ENCODE measurements at places on chromosomes 1 and 21.

GRCh38 chr21:45847870-45848269 is 133.7 kb upstream of the COL6A1 start:
- no peak for DNase-seq

DNA sequence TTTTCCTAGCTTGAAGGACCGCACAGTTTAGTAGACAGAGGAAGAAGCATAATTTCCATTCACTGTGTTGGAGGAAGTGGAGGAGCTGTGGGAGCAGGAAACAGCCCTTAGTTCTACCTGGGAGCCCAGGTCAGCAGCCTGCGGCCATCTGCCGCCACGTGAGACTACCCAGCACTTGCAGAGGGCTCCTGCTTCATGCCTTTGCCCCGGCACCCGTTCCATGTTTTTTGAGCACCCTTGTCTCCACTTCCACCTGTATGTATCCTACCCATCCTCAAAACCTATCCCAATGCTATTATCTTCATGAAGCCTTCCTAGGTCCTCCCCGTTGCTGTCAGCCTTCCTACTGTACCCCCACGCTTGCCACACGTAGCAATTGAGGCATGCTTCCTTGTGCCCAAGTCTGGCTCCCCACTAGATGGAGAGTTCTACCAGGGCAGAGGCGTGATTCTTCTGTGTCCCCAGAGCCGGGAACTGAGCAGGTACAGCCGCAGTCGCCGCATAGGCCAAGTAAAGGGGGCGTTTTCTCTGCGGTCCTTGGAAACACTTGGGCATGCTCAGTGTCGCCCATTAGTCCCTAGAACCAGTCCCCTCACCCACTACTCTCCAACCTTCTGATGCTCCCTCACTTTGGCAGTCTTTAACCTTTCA is 1.9 kb downstream of the SLC6A9 start:
- no peak for DNase-seq

DNA sequence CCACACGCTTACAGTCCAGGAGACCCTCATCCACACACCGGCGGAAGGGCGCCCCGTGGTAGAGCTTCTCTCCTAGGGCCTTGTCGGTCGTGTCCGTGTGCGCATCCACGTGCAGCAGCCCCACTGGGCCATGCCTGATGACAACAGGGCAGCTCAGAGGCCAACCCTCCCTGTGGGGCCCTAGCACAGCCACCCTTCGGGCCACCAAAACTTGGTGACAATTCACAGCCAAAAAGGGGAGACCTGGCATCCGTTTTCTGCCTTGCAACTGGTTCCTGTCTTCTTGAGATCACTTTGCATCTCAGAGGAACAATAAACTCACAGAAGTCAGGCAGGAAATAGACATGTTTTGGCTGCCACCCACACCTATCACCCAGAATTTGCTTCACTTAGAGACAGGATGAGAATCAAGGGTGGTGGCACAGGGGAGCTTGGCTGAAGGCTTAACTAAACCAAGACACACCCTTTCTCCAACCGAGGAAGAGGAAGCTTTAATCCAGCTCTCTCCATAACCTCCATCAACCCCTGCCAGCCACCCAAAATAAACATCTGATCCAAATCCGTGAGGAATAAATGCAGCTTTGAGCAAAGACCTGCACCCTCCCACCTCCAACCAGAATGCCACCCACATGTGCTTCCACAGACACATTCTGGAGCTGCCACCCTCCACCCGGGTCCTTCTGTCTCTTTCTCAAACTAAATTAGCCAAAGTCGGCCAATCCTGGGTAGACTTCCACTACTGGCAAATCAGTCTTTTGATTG is 5.7 kb downstream of the AGMAT start:
- DNase-seq = no peak

- no peak for DNase-seq
Observed at GRCh38 chr1:161483361-161483760, 21.9 kb upstream of the FCGR2A start.

GRCh38 chr21:31683029-31683428 is 23.5 kb downstream of the SOD1 start:
- DNase-seq = no peak

DNA sequence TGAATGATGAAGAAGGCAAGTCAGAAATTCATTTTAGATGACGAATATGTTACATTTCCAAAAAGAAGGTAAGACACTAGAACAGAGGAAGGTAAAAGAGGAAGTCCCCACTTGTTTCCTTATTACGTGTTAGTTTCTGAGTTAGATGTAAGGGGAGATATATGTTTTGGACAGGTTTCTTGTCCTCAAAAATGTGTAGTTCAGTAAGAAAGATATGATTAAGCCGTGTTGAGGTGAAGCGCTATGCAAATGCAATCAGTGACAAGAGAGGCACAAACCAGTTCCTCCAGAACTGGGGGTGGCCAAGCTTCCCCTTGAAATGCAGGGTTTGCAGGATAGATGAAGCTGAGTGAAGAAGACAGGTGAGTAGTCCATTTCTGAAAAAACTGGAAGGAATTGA is 293.3 kb upstream of the RUNX1 start:
- DNase-seq = no peak

- DNase-seq = no peak
Observed at GRCh38 chr1:171965777-171966176, 124.5 kb downstream of the DNM3 start.

GRCh38 chr1:62436039-62436465 is 797 bp upstream of the USP1 start:
- DNase-seq = peak; percentile 100

DNA sequence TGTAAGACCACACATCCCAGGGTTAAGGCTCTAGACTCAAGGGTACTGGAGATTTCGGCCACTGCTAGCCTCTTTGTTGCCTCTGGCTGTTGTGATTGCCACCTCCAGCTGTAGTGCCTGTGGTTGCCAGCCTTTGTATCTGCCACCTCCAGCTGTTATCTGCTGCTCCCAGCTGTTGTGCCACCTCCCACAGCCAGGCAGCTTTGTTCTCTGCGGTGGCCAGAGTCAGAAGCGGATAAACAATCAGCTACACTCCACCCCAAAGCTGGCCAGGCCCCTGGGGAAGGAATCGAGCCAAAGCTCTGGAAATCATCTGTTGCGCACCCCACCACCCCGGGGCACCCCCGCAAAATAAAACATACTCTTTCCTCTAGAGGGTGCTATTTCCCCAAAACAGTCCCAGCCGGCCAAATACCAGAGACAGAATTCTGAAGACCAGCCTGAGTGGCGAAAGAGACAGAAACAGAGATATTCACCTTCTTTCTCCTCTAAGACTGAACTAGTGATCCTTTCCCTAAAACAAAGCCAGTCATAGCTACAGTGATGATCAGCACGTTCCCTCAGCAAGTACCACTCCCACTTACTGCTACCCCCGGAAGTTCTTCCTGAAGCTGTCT is 14.8 kb upstream of the PIGM start:
- DNase-seq = peak; percentile 92

All from tongue (tissue), 3 donors.